ENCODE measurements at places on chromosomes 11 and 22.

- DNase-seq, result no peak
Observed at GRCh38 chr11:68532727-68533369, 72.3 kb downstream of the PPP6R3 start.

DNA sequence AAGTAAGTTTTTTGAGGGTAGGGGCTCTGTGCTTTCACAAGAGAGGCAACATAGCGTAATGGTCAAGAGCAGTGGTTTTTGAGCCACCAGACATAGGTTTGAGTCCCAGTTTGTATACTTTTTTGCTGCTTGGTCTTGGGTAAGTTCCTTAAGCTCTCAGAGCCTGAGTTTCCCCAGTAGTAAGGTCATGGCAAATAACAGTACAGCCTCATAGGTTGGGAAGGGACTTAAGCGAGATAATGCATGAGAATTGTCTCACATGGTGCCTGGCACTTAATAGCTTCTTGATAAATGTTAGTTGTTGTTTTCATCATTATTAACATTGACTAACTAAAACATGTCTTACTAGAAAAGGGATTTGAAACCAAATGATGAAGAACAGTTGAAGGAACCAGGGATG is 83.1 kb downstream of the ARFGAP2 start:
- DNase-seq, result no peak

DNA sequence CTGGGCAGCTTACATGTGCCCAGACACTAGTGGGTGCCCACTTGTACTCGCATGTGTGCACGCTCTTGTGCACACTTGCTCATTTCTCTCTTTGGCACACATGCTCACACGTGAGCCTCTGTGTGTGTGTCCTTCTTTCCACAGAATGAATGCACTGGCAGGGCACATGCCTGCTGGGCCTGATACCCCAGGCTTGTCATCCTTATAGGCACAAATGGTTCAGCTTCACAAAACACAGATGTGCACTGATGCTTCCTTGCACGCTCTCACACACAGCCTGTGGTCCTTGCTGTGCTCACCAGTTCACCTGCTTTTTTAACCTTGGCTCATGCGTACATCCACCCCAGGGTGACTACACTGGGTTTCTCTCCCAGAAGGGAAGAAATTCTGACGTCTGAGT is 174.8 kb downstream of the BUD13 start:
- no peak for DNase-seq

DNA sequence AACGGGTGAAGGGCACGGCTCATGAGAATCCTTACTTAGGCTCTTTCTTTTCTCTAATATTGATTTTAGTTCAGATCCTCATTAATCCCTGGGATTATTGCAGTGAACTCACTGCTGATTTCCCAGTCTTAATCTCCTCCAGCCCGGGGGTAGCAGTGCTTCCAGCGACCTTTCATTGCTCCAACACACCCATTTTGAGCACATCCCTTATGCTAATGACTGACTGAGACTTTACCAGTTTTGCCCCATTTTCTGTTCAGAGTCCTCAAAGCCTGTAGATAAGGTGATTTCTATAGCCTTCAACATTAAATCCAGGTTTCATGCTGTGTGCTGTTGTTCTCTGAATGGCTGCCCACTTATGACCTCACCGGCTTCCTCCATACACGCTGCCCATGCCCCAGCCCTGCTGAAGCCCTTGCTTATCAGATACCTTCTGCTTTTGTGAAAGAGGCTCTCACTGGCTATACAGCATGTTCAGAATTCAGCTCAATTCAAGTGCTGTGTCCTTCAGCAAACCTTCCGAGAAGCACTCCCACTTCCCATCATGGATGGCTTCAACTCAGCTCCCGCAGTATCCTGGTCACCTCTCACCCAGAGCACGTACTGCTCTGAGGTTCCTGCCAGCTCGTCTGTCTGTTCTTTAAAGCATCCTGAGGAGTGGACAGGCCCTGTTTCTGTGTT is 49.0 kb downstream of the PPFIA1 start:
- DNase-seq, result no peak

GRCh38 chr11:69573761-69574607 is 67.0 kb upstream of the CCND1 start:
- DNase-seq, result no peak

DNA sequence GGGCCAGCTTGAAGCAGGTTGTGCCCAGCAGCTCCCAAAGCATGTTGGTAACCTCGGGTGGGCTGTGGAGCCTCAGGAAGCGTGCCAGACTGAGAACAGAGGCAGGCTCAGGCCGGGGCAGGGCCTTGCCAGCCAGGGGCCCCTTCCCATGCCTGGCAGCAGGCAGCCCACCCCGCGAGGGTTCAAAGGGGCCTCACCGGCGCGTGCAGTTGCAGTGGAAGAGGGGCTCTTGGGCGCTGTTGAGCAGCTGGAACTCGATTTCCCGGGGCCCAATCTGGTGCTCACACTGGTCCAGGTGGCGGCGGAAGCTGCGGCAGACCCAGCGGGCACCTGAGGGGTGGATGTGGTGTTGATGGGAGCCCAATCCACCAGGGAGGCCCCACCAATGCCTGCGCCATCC is 3.6 kb downstream of the PLA2G3 start:
- no peak for DNase-seq

GRCh38 chr11:34812905-34813576 is 103.1 kb downstream of the APIP start:
- no peak for DNase-seq

- DNase-seq, result no peak
Observed at GRCh38 chr11:74182635-74183034, 11.5 kb downstream of the PPME1 start.

- DNase-seq, result no peak
Observed at GRCh38 chr11:86469491-86470388, 95.1 kb downstream of the CCDC81 start.

GRCh38 chr22:29311464-29312217 is 3.9 kb downstream of the RASL10A start:
- no peak for DNase-seq

GRCh38 chr22:37907036-37907954 is 1.2 kb downstream of the MICALL1 start:
- no peak for DNase-seq

DNA sequence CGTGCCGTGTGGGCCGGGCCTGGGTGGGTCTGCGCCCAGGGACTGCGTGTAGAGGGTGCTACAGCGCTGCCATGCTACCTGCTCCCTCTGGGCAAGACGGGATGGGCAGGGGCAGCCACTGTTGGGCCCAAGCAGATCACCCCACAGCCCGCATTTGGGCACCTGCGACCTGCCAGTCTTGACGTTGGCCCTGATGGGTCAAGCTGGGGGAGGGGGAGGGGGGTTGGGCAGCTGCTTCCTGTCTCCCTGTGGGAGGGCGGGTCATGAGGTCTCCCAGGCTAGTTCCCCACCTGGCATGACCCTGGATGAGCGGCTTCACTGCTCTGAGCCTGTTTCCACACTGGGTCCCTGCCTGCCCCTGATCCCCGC is 2.8 kb upstream of the RPS19BP1 start:
- DNase-seq, result no peak

- no peak for DNase-seq
Observed at GRCh38 chr11:2122907-2123627, 16.1 kb downstream of the IGF2 start.

DNA sequence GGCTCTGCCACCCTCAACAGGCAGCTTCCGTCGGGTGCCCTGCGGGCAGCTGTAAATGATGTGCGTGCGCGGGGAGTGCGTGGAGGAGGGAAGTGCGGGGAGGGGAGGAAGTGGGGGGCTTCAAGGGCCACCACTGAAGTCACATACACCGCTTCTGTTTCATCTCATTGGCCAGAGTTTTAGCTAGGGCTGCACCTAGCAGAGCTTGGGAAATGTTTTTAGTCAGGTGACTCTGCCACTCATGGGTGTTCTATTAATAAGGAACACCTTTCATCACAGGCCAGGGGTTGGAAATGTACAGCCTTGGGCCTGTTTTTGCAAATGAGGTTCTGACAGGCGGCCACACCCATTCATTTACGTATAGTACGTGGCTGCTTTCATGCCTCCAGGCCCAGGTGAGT is 14.6 kb downstream of the FAM118A start:
- no peak for DNase-seq

GRCh38 chr11:35418282-35419183 is 825 bp downstream of the SLC1A2 start:
- DNase-seq, result no peak

- no peak for DNase-seq
Observed at GRCh38 chr11:12200279-12200990, 90.0 kb downstream of the MICAL2 start.

DNA sequence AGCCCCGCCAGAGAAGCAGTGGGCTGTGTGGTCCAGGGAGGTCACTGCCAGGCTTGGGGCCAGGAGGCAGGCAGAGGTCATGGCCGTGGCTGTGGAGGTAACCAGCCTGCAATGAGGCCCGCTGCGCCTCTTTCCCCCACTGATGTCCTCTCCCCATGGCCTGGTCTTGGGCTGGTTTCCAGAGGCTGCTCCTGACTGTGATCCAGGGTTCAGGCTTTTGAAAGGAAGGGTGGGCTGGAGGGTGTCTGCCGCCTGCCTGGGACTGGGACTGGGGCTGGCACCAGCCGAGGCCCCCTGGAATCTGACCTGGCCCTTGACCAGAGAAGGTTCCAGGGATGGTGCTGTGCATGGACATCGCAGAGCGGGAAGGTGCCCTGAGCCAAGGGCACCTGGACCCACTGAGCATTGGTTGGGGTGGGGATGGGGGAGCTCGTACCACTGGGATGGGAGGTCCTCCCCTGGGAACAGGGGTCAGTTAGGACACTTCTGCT is 59.6 kb upstream of the THY1 start:
- no peak for DNase-seq

GRCh38 chr22:36052505-36052941 is 23.9 kb upstream of the RBFOX2 start:
- no peak for DNase-seq

- no peak for DNase-seq
Observed at GRCh38 chr11:1557051-1557884, 14.8 kb downstream of the DUSP8 start.

DNA sequence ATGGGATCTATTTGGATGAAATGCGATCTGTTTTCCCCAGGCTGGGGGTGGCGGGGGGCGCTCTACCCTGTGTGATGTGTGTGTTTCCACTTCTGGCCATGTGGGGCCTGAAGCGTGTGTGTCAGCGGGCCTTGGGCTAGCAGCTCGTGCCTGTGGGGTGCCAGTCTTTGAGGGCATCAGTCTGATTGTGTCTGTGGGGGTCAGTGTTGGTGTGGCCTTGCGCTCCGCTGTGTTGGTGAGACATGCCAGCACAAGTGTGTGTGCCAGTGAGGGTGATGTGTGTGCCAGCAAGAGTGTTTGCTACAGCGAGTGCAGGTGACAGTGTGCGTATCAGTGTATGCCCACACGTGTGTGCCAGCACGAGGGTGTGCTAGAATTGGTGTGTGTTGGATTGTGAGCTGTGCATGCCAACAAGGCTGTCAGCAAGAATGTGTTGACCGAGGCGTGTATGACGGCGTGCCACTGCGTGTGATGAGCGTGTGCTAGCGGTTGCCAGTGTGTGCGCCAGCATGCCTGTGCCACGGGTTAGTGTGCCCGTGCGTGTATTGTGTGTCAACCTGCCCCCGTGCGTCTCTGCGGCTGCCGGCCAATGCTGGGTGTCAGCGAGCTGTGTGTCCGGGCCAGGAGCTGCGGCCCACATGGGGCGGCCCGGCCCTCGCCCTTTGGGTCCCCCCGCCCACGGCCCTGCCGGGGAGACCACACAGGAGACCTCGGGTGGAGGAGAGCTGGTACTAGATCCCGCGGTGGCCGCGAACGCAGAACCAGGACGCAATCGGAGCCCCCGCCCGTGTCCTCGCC is 519 bp downstream of the ARRB1 start:
- no peak for DNase-seq

Data from activated T-helper 1 cell treated with anti-CD3 and anti-CD28 coated beads, Interleukin-2, amount 50 U/mL, for 16 hours (primary cell).